ENCODE measurements at places on chromosomes 5 and 9. TPM values are rescaled to one million over a fixed set of nuclear protein-coding genes. Genes with fewer than 3 reads are reported as not detected.

DNA sequence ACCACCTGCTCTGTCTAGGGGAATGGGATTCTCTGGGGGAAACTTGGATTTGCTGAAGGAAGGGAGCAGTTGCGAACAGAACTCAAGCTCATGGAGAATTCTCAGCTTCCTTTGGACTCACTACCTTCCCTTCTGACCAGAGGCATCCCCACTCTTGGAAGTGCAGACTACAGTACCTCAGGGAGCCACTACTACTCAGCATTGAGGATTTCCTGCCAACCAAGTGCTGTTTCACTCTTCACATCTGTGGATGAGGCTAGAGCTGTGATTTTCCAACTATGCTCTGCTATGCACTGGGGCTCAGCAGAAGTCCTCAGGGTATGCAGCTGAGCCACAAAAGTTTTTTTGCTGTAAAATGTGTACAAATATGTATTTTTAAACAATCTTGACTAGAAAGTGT, 43.9 kb downstream of the MACROH2A1 start:
- no peak overlapping the region for H3K4me3 ChIP-seq
- no peak for DNase-seq
- H3K4me1 ChIP-seq: no peaks in the 10 kb centered on the region
- H3K27ac ChIP-seq: no peak overlapping the region
- H3K27me3 ChIP-seq: no peaks in the 10 kb centered on the region

DNA sequence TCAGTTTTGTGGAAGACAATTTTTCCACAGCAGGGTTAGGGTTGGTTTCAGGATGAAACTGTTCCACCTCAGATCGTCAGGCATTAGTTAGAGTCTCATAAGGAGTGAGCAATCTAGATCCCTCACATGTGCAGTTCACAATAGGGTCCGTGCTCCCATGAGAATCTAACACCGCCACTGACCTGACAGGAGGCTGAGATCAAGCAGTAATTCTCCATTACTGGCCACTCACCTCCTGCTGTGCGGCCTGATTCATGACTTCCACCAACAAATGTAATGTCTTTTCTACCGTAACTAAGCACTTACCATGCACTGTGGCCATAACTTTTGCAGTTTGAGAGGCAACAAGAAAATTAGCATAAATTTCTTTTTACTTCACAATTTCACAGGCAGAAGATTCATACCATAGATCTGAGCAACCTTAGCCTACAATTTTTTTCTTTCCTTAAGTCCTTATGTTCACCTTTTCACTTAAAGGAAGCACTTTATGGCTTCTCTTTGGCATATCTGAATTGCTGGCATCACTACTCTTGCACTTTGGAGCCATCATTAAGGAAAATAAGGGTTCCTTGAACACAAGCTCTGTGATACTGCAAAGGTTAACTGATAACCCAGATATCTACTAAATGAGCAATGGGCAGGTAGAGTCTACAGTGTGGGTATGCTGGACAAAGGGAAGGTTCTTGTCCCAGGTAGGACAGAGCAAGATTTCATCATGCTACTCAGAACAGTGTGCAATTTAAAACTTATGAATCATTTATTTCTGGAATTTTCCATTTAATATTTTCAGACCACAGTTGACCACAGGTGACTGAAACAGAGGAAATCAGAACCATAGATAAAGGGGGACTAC, 83.0 kb upstream of the IFNK start:
- H3K27me3 ChIP-seq: no peaks in the 10 kb centered on the region
- no peak overlapping the region for H3K27ac ChIP-seq
- no peak for DNase-seq
- no peaks in the 10 kb centered on the region for H3K36me3 ChIP-seq
- H3K4me1 ChIP-seq: no peaks in the 10 kb centered on the region

The LECT2 gene
- not detected for total RNA-seq

GRCh38 chr5:164052536-164053093, 547.2 kb downstream of the MAT2B start:
- no peak overlapping the region for H3K27ac ChIP-seq
- H3K4me3 ChIP-seq: no peak overlapping the region

DNA sequence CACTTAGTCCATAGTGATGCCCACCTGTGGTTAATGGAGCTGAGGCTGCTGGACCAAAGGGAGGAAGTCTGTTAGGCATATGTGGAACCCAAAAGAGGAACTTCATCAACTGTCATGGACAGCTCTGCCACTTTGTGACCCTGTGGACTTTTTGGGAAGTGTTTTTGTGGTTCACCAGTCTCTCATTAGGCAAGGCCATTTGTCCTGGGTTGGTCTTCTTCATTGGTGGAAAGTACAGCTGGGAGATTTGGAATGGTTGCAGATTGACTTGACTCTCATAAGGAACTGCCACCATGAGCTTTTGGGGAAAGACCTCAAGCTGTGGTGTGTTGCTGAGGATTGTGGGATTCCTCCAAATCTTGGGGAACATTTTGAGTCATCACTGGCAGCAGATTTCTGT, 31.9 kb upstream of the IL12B start:
- peaks cover 2% of the 10 kb centered on the region for H3K36me3 ChIP-seq
- no peak overlapping the region for H3K27ac ChIP-seq
- DNase-seq: no peak
- H3K4me3 ChIP-seq: no peak overlapping the region

- H3K4me1 ChIP-seq: no peaks in the 10 kb centered on the region
- no peak overlapping the region for H3K4me3 ChIP-seq
- DNase-seq: no peak
- peaks cover 53% of the 10 kb centered on the region for H3K36me3 ChIP-seq
- no peaks in the 10 kb centered on the region for H3K27me3 ChIP-seq
These were observed 129.5 kb downstream of the NIPBL start for GRCh38 chr5:37005946-37006540.
